ENCODE measurements at places on chromosomes 1 and 21.

- no peak for DNase-seq
Observed at GRCh38 chr1:245197121-245197520, 42.3 kb downstream of the KIF26B start.

- peak; percentile 85 for DNase-seq
Observed at GRCh38 chr1:113538225-113538624, 147.9 kb downstream of the MAGI3 start.

GRCh38 chr1:9600861-9601834 lies 12.4 kb downstream of the TMEM201 start:
- no peak for DNase-seq

GRCh38 chr1:204316164-204316563 lies 43.6 kb downstream of the PLEKHA6 start:
- DNase-seq = no peak

DNA sequence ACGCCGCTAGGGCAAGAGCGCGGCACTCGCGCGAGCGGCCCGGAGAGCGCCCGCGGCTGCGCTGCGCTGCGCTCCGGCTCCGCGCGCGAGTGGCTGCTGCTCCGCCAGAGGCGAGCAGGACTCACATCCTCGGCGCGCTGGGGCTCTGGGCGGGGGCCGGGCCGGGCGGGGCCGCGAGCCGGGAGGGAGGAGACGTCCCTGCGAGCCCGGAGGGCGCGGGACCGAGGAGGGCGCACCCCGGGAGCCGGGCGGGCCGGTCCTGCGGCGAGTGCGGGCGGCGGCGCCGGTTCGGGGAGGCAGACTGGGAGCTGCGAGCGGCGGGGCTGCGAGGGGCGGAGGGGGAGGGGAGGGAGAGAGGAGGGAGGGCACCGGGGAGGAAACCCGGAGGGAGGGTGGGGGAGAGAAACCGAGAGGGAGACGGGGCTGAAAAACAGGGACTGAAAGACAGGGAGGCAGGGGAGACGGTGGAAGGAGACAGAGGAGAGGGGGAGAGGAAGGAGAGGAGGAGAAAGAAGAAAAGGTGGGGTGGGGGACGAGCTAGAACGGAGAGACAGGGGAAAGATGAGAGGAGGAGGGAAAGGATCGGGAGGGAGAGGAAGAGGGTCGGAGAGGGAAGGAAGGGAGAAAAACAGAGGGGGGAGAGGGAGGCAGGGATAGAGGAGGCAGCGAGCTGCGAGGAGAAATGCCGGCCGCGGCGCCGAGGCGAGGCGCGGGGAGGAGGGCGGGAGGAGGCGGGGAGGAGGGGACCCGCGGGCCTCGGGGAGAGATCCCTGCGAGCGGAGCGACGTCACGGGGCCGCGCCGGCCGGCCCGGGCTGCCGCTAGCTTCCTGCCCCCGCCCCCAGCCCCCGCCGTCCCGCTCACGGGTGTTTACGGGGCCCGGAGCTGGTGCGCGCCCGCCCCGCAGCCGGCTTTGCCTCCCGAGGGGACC lies at the start of gene CAMK2N1:
Gene CAMK2N1, minus strand, starts transcription at position 684 of the 930 bp plus-strand sequence. CDS start 831 bp downstream, outside the sequence.
- DNase-seq = peak; percentile 87
